ENCODE measurements at places on chromosomes 12 and 14. TPM values are rescaled to one million over a fixed set of nuclear protein-coding genes. Genes with fewer than 3 reads are reported as not detected.
A peak's percentile ranks its signal among the peaks of the same experiment; 100 is the strongest.

DNA sequence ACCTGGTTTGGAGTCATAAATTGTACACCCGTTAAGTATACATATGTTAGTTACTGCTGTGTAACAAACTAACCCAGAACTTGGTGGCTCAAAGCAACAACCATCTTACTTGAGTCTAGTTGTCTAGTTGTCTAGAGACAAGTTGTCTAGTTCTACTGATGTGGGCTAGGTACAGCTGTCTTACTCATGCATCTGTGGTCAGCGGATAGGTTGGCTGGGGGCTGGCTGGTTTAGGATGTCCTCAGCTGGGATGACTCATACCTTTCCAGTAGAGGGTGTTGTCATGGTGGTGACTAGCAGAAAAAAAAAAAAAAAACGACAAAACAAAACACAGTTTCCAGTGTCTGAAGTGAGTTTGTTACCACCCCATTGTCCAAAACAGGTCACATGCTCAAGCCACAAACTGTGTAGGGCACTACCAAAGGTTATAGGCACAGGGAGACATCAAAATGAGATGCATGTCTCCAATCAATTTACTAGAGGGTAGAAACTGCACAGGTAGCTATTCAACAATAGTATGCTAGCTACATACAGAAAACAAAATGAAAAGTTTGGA is 680.3 kb downstream of the MED13L start:
- no peak for ATAC-seq

DNA sequence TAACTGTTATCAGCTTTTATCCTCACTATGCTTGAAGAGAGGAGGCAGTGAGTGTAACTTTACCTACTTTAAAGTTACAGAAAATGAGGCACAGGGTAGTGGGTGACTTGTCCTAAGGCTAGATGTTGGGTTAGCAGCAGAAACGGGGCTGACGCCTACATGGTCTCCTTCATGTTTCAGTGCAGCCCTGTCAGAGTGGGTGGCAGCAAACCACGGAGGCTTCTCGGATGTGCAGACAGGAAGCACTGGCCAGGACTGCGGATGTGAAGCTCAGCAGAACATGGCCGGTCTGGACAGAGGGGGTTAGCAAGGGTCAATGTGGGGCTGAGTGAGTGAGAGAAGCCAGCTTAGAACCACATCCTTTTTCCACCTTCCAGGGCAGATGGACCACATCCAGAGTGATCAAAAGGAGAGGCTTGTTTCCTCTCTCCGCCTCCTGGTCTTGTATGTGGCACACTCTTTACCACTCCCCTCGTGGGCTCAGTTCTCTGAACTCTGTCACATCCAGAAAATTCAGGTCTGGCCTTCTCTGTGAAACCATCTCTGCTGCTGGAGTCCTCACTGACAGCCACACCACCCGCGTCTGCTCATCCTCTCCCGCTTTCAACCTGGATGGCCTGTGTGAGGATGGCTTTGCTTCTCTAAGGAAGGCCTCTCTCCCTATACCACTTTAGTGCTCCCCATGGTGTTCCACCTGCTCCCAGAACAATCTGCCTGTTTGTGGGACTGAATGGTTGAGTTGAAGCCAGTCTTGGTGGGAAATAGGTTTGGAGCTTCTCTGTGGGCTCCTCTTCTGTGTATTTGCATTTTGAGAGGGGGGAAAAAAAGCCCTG is 14.1 kb downstream of the SUSD6 start:
- peak; percentile 70 for ATAC-seq

GRCh38 chr12:90653040-90653439 is 301.9 kb downstream of the CCER1 start:
- ATAC-seq, result no peak

GRCh38 chr12:95718772-95719171 is 71.8 kb downstream of the NTN4 start:
- no peak for ATAC-seq

GRCh38 chr12:38664661-38665269 is 240.6 kb downstream of the CPNE8 start:
- peak; percentile 48 for ATAC-seq

- ATAC-seq, result no peak
Measured at GRCh38 chr12:17028348-17028747, 422.4 kb upstream of the LMO3 start.

DNA sequence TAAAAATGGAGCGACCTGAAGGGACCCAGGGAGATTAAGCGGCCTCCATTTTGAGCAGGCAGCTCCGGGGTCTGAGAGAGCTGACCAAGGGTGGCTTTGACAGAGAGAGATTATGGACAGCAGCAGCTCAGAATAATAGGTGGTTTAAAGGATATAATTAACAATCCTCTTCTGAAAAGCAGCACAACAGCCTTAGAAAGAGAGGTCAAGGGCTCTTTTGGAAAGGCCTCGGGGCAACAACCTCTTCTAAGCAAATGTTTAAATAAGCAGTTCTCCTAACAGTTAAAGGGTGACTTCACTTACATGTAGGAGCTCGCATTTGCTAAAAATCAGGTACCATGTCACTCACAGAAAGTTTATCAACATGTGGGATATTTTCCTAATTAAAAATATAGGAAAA is 87.2 kb upstream of the FRMD6 start:
- no peak for ATAC-seq

DNA sequence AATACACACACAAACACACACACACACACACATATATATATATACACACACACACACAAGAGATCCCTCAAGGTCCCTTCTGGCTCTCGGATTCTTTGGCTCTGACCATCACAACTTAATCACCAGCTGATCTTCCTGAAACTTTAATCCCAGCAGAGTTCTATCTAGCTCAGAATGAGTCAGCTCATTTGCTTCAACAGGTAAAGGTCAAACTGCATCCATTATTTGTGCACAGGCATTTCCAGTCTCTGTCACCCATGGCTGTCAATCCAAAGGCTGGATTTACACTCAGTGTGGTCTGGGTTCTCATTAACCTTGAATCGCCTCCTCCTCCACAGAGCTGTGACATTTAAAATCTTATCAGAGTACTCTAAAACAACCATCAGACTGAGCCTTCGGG is 113.3 kb upstream of the TMPO start:
- ATAC-seq, result peak; percentile 53

GRCh38 chr14:76936483-76936882 is 92.0 kb downstream of the IRF2BPL start:
- no peak for ATAC-seq

- no peak for ATAC-seq
Measured at GRCh38 chr14:58479975-58480374, 52.5 kb downstream of the KIAA0586 start.

GRCh38 chr14:28764257-28765160 is 2.1 kb upstream of the FOXG1 start:
- no peak for ATAC-seq

DNA sequence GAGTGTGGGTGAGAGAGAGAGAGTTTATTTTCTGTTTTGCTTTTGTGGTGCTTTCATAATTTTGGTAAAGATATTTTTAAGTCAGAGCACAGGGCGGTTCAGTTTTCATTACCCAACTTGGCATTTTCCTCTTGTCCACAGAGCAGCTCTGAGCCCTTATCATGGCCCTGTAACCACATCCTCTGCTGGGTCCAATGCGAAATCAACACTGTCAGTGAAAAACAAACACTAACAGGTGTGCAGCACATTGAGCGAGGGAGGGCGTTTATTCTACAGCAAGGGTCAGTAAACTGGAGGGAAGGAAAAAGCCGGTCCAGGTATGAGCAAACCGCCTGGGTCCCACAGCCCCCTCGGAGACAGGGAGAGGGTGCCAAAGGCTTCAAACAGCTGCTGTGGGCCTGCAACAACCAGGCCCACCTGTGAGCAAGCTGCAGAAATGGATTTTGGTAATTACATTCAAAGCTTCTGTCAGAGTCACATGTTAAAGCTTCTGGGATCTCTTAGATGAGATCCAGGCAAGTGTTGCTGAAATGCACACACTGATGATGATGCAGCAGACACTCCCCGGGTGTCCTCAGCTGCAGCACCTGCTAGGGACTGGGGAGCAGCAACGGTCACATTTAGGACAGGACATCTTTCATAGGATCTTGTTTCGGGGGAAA is 132.7 kb upstream of the DYRK2 start:
- ATAC-seq, result no peak

The WNT1 gene
- total RNA-seq, result not detected

The CLEC9A gene
- not detected for total RNA-seq

The PLEKHG3 gene
- 62.9 TPM for total RNA-seq

The KRT2 gene
- not detected for total RNA-seq

The FKBP4 gene
- 83.4 TPM for total RNA-seq

The MTA1 gene
- 30.9 TPM for total RNA-seq

The SPTB gene
- total RNA-seq, result 0.08 TPM

The KRT78 gene
- total RNA-seq, result 291 TPM

The PIK3C2G gene
- 5.8 TPM for total RNA-seq

The KLHL33 gene
- total RNA-seq, result 0.04 TPM

Data from esophagus mucosa (tissue), 1 donor.